Lung (tissue), 17 donors: ENCODE measurements at places on chromosomes 2 and 18. TPM values are rescaled to one million over a fixed set of nuclear protein-coding genes. Genes with fewer than 3 reads are reported as not detected.
A peak's percentile ranks its signal among the peaks of the same experiment; 100 is the strongest.

ERFE gene
- total RNA-seq = 0.52 TPM

TUBA3D gene
- not detected for total RNA-seq

LTBP1 gene
- 46.1 TPM for total RNA-seq

MYO5B gene
- 24.5 TPM for total RNA-seq

ORC4 gene
- 32.4 TPM for total RNA-seq

GRCh38 chr18:78006774-78007260 lies 757.2 kb downstream of the GALR1 start:
- DNase-seq = no peak

- DNase-seq = no peak
Measured at GRCh38 chr2:160484859-160485520, 8.6 kb downstream of the RBMS1 start.

DNA sequence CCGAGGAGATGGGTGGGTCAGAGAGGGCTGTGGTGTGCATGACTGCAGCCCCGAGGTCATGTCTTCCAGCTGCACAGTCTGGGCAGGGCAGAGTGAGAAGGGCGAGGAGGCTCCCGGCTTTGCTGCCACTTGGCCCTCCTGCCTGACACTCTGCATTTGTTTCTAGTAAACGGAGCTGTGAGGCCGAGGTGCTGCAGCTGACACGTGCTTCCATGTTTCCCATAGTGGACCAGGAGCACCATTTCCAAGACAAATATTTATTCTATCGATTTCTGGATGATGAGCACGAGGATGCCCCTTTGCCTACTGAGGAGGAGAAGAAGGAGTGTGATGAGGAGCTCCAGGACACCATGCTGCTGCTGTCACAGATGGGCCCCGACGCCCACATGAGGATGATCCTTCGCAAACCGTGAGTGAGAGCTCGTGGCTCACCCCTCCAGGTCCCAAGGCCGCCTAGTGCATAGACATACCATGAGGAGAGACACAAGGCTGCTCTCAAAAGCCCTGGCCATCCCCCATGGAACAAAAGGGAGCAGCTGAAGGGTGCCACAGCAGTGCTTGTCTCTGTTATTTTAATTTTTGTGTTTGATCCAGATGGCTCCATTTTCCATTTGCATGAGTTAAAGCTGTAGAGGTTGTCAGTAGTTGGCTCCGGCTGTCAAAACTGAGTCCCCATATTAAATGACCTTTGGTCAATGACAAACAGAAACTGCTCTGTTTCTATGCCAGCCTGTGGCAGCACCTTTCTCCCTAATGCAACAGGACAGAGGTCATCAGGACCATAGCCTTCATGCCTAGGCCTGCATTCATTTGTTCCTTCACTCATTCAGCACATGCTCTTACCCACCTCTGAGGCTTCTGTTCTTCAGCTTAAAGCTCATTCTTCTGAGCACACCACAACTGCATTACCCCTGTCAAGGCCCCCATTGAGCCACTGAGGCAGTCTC lies 108.3 kb upstream of the MAP3K20 start:
- DNase-seq = no peak

DNA sequence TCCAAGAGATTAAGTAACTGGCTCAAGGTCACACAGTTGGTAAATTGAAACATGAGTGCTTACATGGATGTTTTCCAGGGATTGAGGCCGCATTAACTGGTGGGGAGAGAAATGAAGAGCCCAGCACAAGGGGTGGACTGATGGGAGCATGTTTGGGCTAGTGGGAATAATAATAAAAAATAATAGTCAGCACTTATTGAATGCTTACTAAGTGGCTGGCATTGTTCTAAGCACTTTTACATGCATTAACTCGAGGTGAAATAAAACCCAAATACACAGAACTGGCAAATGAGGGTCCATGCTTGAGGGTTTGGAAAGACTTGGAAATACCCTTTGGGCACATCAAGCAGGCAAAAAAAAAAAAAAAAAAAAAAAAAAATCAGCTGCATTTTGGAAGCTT lies 34.0 kb upstream of the CDK5R2 start:
- DNase-seq = no peak

- DNase-seq = peak; percentile 91
Measured at GRCh38 chr2:85175369-85176299, 42.4 kb downstream of the TCF7L1 start.

DNA sequence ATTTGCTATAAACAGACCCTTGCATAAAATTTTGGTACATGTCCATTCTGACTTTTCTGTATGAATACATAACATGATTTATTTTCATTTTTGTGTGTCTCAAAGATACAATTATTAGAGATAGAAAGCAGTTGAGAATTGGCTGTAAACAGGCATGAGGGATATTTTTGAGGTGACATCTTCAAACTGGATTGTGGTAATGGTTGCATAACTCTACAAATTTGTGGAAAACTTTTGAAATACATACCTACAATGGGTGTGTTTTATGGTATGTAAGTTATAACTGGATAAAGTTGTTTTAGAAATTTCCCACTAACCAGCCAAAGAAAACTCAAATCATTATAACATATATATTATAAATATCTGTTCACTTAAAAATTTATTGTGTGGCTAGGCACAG lies 39.6 kb downstream of the GREB1L start:
- DNase-seq = no peak

DNA sequence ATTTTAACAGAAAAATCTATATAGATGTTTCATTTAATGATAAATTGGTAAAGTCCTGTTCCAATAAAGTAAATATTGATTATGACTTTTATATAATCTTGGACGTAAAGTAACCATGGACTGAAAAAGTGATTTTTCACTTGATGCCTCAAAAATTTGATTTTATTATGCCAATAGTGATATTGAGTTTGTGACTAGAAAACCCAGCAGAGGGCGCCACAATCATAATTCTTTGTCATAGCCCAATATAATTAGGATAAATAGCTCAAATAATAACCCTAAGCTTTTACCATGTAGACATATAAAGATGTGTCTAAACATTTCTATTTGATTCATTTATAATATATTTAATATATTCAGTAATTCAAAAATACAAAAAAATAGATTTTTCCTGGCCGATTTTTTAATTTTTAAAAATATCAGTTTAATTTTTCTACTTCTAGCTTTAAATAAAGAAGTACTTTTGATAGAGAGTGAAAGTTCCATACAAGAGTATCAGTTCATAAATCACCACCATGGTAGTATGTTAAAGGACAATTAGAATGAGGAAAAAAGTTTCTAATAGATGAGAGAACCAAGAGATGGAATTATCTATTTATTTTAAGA lies 30.7 kb downstream of the CAMKMT start:
- DNase-seq = peak; percentile 40

DNA sequence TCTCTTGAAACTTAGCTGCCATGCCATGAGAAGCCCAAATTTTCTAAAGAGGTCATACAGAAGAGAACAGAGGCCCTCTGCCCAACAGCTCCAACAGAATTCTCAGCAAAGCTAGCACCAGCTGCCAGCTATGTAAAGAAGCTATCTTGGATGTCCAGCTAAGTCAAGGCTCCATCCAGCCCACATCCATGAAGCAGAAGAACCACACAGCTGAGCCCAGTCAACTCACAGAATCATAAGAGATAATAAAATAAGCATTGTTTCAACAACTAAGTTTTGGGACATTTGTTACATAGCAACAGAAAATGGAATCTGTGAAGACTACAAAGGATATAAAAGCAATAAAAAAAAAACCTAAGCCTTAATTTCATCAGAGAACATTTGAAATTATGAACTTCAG lies 434.3 kb downstream of the TXNL1 start:
- DNase-seq = no peak

GRCh38 chr2:199739413-199740110 lies 111.4 kb downstream of the FTCDNL1 start:
- peak; percentile 80 for DNase-seq

GRCh38 chr2:71566372-71566771 lies 113.0 kb downstream of the DYSF start:
- DNase-seq = peak; percentile 23

DNA sequence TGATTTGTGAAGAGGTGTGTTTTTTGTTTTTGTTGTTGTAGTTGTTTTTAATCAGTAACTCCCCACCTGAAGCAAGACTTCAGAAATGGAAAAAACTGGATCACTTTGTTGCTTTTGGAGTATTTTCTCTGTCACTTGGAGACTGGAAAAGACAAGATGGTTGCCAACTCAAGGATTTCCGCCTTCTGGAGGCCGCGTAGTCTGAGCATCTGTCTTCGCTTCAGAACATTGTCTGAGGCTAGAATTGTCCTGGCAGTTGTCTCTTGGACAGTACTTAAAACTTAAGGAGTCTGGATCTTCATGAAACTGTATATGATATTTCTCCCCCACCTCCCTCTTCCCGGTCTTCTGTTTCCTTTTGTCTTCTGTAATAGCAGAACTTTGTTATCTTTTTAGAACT lies 67.7 kb downstream of the ARHGAP28 start:
- no peak for DNase-seq

- no peak for DNase-seq
Measured at GRCh38 chr2:1995987-1996386, 251.7 kb upstream of the PXDN start.

GRCh38 chr2:241375300-241375699 lies 19.2 kb downstream of the FARP2 start:
- DNase-seq = no peak

DNA sequence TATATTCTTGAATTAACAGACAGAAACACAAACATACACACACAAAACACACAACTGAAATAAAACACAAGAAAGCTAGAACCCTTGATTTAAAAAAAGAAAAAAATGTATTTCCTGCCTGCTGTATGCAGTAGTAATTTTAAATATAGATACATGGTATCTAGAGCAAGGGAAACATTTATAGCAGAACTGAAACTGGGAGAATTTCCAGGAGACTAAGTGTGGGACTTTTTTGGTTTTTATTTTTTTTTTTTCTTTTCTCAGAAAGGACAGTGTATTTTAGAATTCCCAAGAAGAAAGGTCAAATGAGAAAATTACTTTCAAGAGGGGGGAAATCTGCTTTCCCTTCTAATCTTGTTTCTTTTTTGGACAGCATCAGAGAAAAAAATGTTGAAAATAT lies 558.9 kb upstream of the PKDCC start:
- no peak for DNase-seq
